ENCODE measurements at places on chromosomes 7 and 10. TPM values are rescaled to one million over a fixed set of nuclear protein-coding genes. Genes with fewer than 3 reads are reported as not detected.

Gene PLCE1
- total RNA-seq = not detected

Gene ASB4
- total RNA-seq = not detected

DNA sequence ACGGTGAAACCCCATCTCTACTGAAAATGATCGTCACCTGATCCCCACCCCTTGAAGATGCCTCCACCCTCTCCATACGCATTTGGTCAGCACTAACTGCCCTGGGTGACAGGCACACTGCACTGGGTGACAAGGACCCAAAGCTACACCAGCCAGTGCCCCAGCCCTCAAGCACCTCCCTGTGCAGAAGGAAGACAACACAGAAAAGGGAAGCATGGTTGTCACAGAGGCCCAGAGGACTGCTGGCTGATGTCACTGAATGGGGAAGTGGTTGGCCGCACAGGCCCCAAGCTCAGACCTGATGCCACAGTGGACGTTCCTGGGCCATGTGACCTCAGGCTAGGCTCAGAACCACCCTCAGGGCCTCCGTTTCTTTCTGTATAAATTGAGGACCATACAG is 4.2 kb upstream of the PILRA start:
- H3K27me3 ChIP-seq = no peaks in the 10 kb centered on the region
- no peaks in the 10 kb centered on the region for H3K36me3 ChIP-seq
- no peak overlapping the region for H3K27ac ChIP-seq
- H3K4me1 ChIP-seq = peaks cover 8% of the 10 kb centered on the region

DNA sequence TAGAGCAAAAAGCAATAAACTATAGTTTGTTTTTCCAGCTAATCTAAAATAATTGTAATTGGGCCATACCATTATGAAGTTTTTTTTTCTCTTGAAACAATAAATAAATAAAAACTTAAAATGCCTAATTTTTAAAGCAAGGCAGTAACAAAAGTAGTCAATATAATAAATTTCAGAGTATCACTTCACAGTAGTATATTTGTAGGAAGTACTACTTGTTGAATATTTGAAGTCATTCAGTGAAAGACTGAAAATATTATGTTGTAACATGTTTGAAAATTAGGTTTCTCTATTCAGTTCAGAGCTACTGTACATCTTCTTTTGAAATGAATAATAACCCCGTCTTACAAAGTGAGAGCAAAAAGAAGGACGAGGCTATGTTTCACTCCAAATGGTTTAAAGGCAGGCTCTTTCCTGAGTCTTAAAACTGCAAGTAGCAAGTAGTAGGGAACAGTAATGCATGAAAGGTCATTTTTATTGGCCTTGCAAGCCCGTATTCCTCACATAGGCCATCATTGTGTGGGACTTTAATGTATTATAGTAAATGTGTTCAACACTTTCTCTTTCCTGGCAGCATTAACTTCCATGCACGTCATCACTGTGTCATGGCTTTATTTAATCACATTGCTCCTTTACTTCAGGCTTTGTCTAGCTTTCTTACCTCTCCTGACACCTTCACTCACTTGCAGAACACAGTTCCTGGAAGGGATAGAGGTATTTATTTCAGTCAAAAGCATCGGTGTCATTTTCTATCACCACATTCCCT is 141.4 kb downstream of the VTI1A start:
- H3K36me3 ChIP-seq = no peaks in the 10 kb centered on the region
- no peak overlapping the region for H3K4me3 ChIP-seq
- no peak overlapping the region for H3K27ac ChIP-seq
- no peaks in the 10 kb centered on the region for H3K27me3 ChIP-seq
- DNase-seq = no peak

DNA sequence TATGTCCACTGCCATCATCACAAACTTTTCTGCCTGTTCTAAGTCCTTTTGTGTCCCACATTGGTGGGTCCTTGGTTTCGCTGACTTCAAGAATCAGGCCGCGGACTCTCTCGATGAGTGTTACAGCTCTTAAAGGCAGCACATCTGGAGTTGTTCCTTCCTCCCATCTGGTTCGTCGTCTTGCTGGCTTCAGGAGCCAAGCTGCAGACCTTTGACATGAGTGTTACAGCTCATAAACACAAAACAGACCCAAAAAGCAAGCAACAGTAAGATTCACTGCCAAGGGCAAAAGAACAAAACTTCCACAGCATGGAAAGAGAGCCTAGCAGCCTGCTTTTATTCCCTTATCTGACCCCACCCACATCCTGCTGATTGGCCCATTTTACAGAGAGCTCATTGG is 30.2 kb downstream of the ASNS start:
- no peaks in the 10 kb centered on the region for H3K4me1 ChIP-seq
- DNase-seq = no peak
- H3K4me3 ChIP-seq = no peak overlapping the region
- H3K27me3 ChIP-seq = peaks cover 9% of the 10 kb centered on the region

- no peak for DNase-seq
- H3K4me1 ChIP-seq = no peaks in the 10 kb centered on the region
- no peaks in the 10 kb centered on the region for H3K36me3 ChIP-seq
- no peak overlapping the region for H3K4me3 ChIP-seq
Measured at GRCh38 chr10:132201111-132201969, 14.6 kb downstream of the DPYSL4 start.

Data from CD4-positive, CD25-positive, alpha-beta regulatory T cell (primary cell).